GM23338 (cell line): ENCODE measurements at places on chromosomes 16 and 17. TPM values are rescaled to one million over a fixed set of nuclear protein-coding genes. Genes with fewer than 3 reads are reported as not detected.

TNFRSF17 gene
- 0.37 TPM in 1 of 2 replicates, not detected in the other for polyA plus RNA-seq

OR1F1 gene
- polyA plus RNA-seq, result not detected in 2 replicates

MSLN gene
- polyA plus RNA-seq, result not detected in 2 replicates

KCNH4 gene
- 0.05 and 0.08 TPM in 2 replicates for polyA plus RNA-seq

KRT17 gene
- polyA plus RNA-seq, result 1.8 TPM in 2 replicates

RANBP10 gene
- 13.6 and 18.0 TPM in 2 replicates for polyA plus RNA-seq

CHST5 gene
- polyA plus RNA-seq, result not detected in 2 replicates

KRT9 gene
- polyA plus RNA-seq, result not detected in 2 replicates

TNK1 gene
- polyA plus RNA-seq, result 6.1 TPM in 2 replicates

NFATC3 gene
- polyA plus RNA-seq, result 9.2 and 9.3 TPM in 2 replicates

CPNE7 gene
- polyA plus RNA-seq, result 10.0 and 11.2 TPM in 2 replicates

ITGB3 gene
- polyA plus RNA-seq, result 0.07 TPM in 1 of 2 replicates, not detected in the other

CHD9NB gene
- polyA plus RNA-seq, result 1.5 and 1.7 TPM in 2 replicates

INCA1 gene
- 1.1 and 1.3 TPM in 2 replicates for polyA plus RNA-seq

DCAF7 gene
- polyA plus RNA-seq, result 31.3 and 33.2 TPM in 2 replicates
